ENCODE measurements at places on chromosomes 2 and 18.

GRCh38 chr2:118050974-118051373 lies 37.1 kb upstream of the CCDC93 start:
- no peak for DNase-seq

GRCh38 chr2:200695191-200695590 lies 109.4 kb downstream of the AOX1 start:
- no peak for DNase-seq

DNA sequence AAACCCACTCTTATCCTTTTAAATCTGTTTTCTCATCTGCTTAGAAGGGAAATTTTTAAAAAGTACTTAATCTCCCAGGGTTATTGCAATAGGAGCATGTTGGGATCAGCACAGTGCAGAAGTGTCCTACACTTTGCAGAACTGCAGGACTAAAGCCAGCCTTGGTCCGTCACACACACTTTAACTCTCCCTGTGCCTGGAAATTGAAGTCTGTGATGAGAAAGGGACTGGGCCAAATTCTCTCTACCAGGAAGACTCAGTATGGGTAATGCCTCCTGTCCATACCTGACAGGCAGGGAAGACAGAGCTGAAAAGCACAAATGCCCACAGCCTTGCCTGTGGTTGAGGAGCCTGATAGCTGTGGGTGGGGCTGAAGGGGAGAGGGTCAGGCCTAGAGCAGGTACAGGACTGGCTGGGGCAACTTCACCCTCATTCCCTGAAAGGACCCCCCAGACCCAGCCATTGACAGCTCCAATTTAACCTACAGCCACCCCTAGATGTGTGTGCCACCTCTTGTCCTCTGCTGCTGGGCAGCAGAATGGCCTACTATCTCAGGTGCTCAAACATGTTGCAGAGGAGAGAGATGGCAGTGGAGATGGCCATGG lies 377.2 kb upstream of the KLHL29 start:
- DNase-seq, result no peak

- DNase-seq, result peak; percentile 85
Measured at GRCh38 chr2:160994141-160995002, 165.9 kb upstream of the TANK start.

DNA sequence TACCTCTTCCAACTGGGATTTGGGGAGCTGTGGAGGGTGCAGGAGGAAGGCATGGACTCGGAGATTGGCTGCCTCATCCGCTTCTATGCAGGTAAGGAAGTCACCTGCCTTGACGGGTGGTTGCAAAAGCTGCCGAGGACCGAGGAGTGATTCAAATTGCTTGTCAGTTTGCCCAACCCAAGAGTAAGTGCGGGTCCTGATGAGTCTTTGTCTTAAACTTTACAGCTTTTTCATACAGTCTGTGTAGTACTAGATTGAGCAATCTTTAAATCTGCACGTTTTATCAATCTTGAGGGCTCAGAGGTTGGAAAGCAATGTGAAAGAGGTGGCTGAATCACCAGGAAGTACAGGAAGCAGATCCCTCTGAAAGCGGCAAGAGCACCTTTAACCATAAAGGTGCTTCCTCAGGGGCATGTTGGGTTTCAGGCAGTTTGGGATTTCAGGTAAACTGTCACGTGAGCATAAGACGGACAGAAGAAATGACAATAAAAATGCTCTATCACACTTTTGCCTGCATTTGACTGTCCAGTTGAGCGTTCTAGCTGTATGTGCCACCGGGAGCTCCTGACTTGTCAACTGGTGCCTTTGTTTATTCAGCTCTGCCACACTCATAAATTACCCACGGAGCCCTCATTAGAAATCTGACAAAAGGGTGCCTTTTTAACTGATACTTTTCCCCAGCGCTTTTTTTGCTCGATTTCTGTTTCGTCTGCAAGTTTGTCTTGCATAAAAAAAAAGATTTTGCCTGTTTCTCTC lies 2.0 kb downstream of the PHLPP1 start:
- peak; percentile 36 for DNase-seq

- DNase-seq, result no peak
Measured at GRCh38 chr2:159438720-159439353, 152.3 kb upstream of the WDSUB1 start.

GRCh38 chr2:236997069-236997715 lies 88.5 kb upstream of the COPS8 start:
- no peak for DNase-seq

DNA sequence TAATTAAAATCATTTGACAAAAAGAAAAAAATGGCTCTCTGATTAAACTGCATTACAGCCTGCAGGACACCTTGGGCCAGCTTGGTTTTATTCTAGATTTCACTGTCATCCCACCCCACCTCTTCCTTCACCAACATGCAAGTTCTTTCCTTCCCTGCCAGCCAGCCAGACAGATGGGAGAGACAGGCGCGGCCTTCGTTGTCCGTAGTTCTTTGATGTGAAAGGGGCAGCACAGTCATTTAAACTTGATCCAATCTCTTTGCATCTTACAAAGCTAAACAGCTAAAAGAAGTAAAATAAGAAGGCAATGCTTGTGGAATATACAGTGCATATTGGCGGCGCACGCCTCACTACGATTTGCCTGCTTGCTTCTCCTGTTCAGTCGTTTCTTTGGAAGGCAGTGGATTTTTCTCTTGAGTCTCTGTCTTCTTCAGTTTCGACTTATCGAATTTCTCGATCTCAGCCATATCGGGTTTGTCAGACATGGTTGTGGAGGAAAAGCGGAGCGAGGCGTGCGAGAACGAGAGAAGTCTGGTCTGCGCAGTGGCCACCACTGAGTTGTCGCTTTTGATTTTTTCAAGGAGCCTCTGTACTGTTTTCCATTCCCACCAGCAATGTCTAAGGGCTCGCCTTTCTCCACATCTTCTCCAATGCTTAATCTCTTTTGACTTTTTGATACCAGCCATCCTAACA lies 22.4 kb downstream of the COLEC11 start:
- DNase-seq, result no peak

- DNase-seq, result peak; percentile 45
Measured at GRCh38 chr18:23232331-23232730, 97.0 kb downstream of the CABLES1 start.

DNA sequence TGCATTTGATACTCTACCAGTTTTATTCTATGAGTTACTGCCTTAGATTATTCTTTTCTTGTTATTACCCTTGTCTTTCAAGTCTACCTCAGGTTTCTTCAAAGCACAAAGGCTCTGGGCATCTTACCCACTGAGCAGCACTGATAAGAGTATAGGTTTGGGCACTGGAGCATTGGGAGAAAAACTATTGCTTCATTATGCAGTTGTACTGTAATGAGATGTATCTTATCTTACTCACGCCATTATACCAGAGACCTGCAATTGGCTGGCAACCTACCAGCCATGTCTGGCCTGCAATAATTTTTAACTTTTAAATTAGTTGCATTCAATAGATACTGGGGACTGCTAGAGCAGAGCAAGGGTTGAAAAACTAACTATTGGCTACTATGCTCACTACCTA lies 18.9 kb upstream of the SRBD1 start:
- no peak for DNase-seq

- DNase-seq, result peak; percentile 12
Measured at GRCh38 chr2:45696708-45697107, 45.2 kb downstream of the PRKCE start.

DNA sequence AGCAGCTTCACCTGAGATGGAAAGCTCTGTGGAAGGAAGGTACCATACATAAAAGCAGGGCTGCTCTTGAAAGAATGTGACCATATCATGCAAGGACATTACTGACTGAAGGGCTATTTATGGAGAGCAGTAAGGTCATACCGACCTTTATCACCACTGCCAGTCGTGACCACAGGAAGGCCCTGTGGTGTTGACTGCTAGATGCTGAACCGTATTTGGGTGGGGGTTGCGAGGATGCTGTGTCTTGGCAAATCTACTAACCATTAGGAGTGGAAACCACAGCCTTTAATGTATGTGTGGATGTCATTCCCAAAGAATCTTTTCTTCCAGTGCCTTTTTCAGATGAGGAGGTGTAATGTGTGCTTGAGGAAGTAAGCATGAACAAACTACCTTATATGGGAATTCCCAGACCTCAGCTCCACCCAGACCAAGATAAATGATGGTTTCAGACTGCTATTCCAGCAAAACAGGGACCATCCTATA lies 60.8 kb downstream of the LIMS1 start:
- peak; percentile 82 for DNase-seq

DNA sequence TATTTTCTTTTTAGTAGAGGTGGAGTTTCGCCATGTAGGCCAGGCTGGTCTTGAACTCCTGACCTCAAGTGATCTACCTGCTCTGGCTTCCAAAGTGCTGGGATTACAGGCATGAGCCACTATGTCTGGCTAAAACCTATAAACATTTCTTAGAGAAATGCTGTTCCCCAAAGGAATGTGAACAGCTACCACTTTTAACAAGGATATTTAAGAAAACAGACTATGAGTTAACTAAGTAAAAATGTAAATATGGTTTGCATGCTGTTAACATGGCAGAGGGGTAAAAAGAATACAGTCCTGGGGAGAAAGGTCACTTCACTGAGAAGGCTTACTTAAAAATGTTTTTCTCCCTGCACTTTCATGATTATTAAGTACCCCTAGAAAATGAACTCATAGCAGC lies 57.1 kb downstream of the SLC16A14 start:
- DNase-seq, result no peak

GRCh38 chr2:25720575-25720974 lies 47.2 kb upstream of the DTNB start:
- no peak for DNase-seq

DNA sequence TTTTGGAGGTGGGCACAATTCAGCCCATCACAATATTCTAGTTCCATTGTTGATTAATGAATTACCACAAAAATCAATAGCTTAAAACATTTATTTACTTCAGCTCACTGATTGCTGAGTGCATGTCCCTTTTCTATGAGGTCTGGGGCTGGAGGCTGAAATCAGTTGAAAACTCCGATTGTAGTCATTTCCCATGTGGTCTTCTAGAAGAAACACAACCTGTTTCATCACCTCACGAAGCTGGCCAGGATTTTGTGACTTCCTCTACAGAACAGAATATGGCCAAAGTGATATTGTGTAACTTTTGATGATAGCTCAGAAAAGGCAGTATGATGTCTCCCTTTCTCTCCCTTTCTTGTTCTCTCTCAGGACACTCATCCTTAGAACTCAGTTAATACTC lies 44.1 kb upstream of the CYRIA start:
- no peak for DNase-seq

DNA sequence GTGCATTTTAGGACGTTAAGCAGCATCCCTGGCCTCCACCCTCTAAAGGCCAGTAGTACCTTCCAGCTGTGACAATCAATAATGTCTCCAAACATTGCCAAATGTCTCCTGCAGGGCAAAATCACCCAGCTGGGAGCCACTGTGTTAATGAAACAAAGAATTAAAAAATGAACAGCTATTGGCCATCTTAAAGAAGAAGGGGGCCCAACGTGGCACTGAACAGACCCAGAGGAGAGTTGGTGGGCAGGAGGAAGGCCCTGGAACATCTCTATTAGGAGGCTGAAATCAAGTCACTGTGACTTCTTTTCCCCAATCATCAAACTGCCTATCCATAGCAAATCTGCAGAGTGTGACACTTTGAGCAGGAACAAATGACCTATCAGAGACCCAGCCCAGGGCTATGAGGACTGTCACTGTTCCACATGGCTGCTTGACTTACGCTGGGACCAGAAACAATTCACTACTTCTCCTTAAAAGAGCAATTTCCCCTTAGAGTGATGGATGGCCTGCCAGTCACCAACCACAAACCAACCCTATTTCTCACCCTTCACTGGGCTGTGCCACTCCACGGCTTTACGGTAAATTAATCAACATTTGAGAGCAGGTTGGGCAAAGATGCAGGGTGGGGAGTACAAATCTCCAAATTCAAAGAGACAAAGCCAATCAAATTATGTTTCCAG lies 35.2 kb upstream of the TEX51 start:
- DNase-seq, result no peak

DNA sequence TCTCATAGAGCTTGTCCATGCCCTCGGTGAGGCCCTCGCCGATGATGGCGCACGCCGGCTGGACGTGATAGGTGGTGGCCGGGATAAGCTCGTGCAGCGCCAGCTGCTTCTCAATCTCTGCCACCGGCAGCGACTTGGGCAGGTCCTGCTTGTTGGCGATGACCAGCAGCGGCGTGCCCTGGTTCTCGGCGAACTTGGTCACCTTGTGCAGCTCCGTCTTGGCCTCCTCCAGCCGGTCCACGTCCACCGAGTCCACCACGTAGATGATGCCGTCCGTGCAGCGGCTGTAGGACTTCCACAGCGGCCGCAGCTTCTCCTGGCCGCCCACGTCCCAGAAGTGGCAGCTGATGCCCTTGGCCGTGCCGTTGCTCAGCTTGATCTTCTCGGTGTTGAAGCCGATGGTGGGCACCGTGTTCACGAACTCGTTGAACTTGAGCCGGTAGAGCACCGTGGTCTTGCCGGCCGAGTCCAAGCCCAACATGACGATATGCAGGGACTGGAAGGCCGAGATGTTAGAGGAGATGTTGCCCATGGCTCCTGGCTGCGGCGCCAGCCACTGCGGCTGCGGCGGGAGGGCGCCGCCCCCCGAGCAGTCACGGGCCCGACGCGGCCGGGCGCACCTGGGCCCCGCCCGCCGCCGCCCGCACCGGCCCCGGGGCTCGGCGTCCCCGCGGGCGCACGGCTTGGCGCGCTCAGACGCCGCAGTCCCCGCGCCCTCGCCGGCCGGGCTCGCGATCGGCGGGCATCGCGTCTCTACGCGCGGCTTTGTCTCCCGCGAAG lies 636 bp downstream of the ARL4C start:
- DNase-seq, result no peak

GRCh38 chr2:118611691-118612090 lies 235.8 kb downstream of the EN1 start:
- DNase-seq, result no peak

DNA sequence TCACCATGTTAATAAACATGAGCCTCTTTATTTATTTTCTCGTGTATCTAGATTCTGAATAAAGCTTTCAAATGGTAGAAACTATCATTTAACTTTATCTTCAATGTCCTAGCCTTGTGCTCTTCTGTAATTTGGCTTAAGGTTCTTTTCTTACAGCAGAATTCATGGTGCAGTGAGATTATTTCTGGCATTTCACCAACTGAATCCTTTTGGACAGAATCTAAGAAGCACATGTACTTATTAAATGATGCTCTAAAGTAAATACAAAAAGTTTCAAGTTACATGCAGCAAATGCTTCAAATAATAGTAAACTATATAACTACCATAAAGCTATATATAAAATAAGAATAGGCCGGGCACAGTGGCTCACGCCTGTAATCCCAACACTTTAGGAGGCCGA lies 65.9 kb downstream of the AP1S3 start:
- DNase-seq, result no peak

GRCh38 chr18:71902482-71902881 lies 641.7 kb downstream of the CBLN2 start:
- no peak for DNase-seq
